MV-4-11 (cell line): ENCODE measurements at places on chromosomes 5 and 9.
A peak's percentile ranks its signal among the peaks of the same experiment; 100 is the strongest.

GRCh38 chr9:111294691-111295451 is 35.2 kb downstream of the OR2K2 start:
- DNase-seq, result no peak

DNA sequence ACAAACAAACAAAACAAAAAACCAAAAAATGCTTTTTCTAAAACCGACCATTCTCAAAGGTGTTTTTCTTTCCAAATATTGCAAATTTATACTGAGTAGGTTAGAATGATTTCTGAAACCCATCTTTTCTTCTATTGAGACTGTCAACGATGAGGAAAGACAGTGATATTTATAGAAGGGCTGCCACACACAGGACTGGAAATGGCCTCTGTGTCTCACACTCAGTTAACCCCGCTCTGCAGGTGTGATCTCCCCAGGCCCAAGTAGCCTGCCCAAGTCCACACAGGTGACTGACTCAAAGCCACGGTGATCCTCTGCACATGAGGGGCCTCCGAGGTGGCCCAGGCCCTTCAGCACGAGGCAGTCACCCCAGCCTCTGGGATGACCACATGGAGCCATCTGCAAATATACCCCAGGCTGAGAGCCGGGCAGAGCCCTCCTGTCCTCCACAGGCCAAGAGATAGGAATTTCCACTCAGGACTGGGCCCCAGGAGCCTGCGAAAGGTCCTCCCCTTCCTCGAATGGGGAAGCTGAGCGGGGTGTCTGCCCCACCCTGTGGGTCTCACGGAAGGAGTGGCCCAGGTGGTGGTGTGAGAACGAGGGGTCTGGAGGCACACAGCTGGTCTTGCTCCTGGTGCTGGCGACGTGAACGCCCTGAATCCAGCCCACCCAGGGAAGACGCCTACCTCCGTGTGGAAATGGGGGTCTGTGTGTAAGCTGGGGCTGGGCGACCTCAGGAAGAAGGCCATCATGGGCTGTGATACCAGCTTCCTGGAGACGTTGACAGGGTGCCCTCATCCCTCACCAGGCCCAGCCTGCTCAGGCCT is 53.0 kb upstream of the PHYKPL start:
- no peak for DNase-seq

DNA sequence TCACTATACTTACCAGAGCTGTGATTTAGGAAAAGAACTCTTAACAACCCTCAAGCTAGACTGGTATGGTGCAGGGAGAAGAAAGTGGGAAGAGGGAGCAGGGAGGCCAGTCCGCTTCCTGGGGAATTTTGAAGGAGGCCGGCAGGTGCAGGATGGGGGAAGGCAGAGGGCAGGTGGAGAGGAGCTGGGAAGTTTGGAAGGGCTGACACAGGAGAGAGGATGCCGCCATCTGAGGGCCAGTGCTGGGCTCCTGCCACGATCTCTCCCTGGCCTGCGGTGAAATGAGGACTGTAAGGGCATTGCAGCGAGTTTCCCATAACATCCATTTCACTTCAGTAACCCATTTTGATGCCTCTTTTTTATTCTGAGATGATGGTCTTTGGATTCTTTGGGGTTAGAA is 8.9 kb downstream of the DAB2IP start:
- DNase-seq, result no peak

GRCh38 chr5:38376404-38376803 is 118.0 kb downstream of the EGFLAM start:
- no peak for DNase-seq

- DNase-seq, result no peak
These were observed 8.4 kb downstream of the RACK1 start for GRCh38 chr5:181235323-181235688.

GRCh38 chr5:32311404-32312196 is 1.1 kb downstream of the MTMR12 start:
- DNase-seq, result peak; percentile 50

- no peak for DNase-seq
These were observed 15.4 kb downstream of the CD74 start for GRCh38 chr5:150397146-150397781.

GRCh38 chr5:159018855-159019254 is 80.9 kb downstream of the EBF1 start:
- DNase-seq, result no peak

DNA sequence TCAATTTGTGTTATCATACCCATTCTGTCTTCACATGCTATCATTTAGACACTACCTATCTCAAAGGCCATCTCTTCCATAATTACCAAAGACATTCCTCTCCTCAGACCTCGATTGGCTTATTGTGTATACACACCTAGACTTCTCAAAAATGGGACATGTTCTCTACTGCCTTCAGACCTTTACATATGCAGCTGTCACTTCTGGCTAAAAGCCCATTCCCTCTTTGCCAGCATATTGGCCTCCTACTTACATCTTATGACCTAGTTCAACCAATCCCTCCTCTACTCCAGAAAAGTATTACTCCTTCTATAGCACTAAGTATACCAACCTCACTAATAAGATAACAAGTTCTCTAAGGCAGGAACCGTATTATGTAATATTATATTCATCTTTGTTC is 84.4 kb downstream of the RAPGEF6 start:
- no peak for DNase-seq

DNA sequence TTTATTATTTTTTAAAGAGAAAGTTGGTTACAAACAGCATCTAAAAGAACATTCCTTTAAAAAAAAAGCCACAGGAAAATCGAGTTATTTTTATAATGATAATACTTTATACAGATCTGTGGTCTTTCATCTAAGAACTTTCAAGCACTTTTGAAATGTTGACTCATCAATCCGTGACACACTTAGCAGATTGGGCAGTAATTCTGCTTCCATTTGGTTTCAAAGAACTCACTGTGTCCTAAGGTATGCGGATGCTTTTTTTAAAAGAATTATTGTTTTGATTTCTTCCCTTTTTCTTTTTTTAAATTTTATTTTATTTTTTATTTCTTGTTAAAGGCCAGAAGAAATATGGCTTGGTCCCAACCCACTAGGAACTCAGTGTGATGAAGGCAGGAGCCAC is 147.8 kb downstream of the AOPEP start:
- DNase-seq, result no peak

DNA sequence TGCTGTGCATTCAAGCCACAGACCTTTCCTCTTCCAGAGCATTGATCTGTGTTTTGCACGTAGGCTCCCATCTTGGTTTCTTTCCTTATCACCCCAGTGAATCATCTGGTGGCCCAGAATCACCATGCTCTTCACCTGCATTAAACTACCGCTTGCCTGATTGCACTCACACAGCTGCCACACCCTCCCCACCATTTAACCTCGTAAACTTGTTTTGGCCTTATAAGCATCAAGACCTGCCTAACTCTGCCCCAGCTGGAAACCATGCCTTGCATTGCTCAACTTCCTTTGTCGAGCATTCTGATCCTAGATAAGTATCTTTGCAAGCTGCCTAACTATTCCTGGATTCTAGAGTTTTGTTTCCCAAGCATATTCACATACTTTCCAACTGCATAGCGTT is 369.6 kb upstream of the SEMA6A start:
- no peak for DNase-seq

DNA sequence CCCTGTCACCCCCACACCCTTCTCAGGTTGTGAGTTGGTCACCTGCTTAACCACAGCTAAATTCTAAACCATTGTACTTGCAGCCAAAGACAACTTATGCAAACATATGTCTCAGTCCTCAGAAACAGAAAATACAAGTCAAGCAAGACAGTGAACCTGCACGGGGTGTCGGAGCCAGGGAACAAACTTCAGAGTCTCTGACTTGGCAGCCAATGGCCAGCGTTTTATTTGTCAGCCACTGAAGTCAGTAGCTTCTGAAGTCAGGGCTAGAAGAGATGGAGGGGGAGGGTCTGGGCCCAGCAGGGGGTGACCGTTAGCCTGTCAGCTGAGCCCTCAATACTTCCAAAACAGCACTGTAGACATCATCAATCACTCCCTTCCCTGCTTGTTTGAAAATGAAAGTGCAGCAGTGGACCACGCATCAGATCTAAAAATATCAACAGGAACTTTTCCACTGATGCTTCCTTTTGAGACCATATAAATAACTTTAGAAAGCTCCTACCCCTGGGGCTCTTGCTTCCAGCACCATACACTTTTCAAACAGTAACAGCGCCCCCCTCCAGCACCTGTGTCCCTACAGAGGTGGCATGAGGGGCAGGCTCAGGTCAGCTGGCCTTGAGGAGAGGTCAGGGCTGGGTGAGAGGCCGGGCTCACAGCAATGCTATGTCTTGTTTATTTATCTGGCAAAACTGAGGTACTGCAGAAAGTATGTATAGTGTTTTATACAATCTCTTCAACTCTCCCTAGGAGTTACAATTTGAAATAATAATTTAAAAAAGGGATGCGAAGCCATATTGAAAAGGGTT is 142.5 kb downstream of the ACER2 start:
- DNase-seq, result peak; percentile 1

DNA sequence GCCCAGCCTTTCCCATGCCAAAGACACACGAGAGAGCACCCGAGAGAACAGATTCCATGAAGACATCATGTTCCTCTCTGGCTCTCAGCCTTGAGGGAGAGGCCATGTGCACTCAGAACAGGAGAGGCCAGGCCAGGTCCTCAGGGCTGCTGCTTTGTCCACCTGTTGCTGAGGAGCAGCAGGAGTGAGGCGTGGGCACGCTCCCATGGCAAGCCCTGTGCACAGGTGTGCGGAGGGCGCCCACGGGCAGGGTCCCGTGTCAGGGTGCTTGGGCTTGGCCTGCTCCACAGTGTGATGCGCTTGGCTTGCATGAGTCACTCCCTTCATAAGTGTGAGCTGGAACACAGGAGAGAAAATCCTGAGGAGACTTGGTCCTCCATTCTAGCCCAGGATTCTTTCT is 27.4 kb downstream of the ZNF354A start:
- no peak for DNase-seq

GRCh38 chr9:84893419-84894128 is 224.0 kb downstream of the NTRK2 start:
- DNase-seq, result no peak

DNA sequence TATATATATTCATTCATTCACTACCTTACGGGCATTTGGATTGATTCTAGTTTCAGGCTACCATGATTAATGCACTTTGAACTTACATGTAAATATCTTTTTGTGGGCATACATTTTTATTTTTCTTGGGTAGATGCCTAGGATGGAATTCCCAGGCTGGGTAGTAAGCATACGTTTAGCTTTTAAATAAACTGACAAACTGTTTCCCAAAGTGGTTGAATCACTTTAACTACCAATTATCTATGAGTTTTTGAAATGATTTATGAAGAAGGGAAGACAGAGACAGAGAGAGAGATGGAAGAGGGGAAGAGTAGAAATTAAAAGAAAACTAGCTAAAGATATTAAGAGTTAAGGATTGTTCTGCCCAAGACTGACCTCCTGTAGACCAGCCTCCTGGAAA is 612.6 kb downstream of the PSAT1 start:
- no peak for DNase-seq
